Activated gamma-delta T cell treated with Interleukin-2 at 50 U/mL for 16 hours (primary cell): ENCODE measurements at places on chromosomes 16 and 17.

DNA sequence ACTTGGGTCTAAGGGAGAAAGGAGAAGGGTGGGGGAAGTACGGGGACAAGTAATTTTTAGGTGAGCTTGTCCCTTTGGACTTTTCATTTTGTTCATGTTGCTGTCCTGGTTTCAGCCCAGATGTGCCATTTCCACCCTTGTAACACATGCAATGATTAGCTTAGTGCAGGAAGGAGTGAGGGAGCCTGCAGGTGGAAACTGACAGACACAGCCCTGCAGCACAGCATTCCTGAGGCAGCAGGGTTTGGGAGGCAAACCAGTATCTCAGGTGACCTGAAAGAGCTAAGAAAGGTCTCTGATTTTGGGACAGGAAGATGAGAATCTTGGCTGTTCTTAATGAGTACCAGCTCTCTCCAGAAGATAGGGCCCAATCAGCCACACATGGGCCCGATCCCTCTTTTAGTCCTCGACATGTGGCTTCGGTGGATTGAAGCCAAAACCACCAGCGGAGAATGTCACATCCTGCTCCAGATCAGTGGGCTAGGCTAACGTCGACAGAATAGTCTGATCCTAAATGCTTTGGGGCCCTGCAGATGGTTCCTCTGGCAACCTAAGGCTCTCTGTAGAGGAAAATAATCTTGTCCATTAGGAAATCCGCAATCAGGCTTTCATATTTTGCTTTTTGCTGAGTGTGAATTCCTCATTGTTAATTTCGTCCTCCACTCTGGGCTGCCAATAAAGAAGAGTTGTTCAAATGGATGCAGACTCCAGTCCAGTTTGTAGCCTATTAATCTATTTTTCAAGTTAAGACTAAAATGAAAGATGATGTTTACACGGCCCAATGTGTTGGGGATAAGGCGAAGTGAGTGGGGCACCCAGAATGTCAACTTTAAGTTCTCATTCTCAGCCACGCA, 3.8 kb upstream of the RNF157 start:
- no peak for DNase-seq

- no peak for DNase-seq
Observed at GRCh38 chr16:64615630-64616280, 506.1 kb downstream of the CDH11 start.

GRCh38 chr17:31684901-31685300, 174.1 kb downstream of the COPRS start:
- no peak for DNase-seq

DNA sequence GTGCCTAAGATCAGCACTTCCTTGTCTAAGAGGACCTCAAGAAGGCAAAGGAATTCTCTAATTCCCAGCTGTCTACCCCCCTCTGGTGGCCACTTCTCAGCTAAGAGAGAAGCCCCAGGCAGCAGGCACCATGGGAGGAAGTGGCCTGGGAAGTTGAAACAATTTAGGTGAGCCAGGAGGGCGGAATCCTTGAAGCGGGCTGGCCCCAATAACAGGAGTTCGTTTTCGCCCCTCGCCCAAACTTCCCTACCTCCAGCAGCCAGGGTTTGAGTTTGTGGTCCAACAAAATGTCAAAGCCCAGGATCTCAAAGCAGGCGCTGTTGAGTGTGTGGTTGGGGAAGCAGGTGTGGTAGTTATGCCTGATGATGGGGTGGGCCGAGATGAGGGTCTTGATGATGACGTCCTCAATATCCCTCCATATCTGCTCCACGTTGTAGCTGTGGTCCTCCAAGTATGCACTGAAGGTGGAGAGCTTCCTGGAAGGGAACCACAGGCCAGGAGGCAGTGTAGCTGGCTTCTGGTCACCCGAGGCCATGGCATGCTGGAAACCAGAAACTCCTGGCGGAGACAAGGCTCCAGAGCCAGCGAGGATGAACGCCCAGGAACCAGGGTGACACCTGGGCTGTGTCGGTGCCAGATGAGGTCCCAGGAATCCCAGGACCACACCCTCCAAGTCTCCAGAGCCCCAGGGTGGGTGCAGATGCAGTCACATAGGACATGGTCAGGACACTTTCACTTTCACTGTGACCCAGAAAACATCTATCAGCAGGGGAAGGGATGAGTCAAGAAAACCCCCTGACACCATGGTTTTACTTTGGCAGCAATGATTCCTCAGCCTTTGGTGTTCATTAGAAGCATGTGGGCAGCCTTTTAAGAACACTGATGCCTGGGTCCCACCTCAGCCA, 25.6 kb downstream of the TTLL6 start:
- peak; percentile 11 for DNase-seq

- DNase-seq, result no peak
Observed at GRCh38 chr17:74892974-74893911, at the start of gene FADS6. Gene FADS6, minus strand, starts transcription at chr17:74893633. Its CDS starts 38 bp downstream, at chr17:74893595.

DNA sequence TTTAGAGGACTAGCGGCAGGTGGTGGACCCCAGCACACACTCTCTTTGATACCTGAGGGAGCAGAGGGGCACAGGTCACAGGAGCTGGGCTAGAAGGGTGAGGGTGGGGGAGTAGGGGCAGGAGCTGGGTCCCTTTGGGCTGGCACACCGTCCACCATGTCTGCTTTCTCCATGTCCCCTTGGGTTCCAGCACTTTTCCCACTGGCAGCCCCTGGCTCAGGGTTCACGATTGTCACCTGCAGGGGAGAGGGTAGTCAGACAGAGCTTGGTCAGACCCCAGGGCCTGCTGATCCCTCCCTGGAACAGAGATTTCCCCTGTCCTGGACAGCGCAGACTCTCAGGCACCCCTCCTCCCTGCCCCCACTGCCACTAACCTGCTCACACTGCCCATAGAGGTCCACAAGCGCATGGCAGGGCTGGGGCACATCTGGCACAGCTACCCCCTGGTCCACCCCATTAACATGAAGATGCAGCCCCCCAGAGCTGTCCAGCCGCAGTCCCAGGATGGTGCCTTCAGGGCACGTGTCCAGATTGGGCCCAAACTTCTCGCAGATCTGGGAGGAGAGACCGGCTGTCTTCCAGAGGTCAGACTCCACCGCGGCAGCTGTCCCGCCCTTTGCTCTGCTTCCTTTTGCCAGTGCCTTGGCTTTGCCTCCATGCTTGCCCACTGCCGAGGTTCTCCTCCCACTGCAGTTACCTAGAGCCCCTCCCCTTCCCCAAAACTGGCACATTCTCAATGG, 3.1 kb upstream of the GPS2 start:
- DNase-seq, result no peak

DNA sequence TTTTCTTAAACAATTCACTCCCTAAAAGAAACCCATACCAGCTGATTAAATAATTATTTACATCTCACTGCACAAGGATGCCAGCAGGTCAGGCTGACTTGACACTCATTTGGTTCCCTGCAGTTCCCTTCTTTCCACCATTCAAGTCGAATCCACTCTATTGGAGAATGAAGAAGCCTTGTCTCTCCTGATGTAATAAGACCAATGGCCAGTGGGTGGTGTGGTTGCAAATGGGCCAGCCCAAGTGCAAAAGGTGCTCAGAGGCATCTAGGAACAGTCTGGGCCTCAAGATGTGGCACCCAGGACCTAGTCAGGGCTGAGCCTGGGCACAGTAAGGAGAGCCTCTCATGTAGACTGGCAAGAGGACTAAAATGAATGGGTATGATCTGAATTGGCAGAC, 9.3 kb downstream of the C16orf78 start:
- DNase-seq, result no peak

DNA sequence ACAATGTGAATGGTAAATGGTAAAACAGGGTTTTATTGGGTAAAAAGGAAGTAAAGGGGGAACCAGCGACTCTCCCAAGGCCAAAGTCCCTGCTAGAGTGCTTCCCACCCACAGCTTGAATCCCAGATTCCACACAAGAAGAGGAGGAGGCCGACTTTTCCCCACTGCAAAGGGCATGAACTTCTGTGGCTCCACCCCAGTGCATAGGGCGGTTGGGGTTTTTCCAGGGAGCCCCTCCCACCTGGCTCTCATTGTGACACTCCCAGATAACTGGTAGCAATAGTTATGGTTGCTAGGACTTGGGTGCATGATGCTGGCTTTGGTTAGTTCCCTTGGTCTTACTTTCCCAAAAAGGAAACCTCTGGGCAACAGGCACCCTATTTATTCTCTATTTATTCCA, 666.0 kb upstream of the CA10 start:
- no peak for DNase-seq

- DNase-seq, result no peak
Observed at GRCh38 chr17:55341432-55341831, 76.7 kb downstream of the HLF start.

DNA sequence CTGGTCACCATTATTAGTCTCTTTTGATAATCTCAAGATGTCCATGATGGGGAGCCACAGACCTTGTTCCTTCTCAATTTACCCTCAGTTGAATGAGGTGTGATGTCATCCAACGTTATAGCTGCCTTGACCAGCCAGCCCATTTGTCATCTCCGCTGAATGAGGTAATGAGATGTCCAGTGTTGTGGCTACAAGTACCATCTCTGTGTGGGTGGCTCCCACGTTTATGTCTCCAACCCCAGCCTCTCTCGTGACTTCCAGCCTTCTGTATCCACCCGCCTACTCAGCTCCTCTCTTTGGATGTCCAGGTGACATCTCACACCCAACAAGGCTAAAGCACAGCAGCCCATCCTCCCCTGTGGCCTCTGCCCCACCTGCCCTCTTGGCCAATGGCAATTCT, 18.2 kb downstream of the DNAH17 start:
- DNase-seq, result no peak

DNA sequence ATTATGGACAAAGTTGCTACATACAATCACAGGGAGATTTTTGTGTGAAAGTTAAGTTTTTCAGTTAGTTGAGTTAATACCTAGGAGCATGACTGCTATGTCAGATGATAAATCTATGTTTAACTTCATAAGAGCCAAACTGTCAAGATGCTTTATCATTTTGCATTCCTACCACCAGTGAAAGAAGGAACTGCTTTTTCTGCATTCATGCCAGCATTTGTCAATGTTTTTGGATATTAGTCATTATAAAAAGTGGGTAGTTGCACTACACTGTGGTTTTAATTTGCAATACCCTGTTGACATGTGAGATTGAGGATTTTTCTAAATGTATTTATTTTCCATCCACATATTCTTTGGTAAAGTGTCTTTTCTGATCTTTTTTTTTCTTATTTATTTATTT, 434.0 kb upstream of the MON1B start:
- no peak for DNase-seq

GRCh38 chr16:65728167-65728566, 606.3 kb upstream of the CDH11 start:
- DNase-seq, result no peak

- DNase-seq, result no peak
Observed at GRCh38 chr17:61427567-61427966, 24.7 kb upstream of the TBX4 start.

- peak; percentile 12 for DNase-seq
Observed at GRCh38 chr16:71626018-71626857, at the start of gene MARVELD3. Gene MARVELD3, plus strand, starts transcription at chr16:71626184. Its CDS starts 46 bp downstream, at chr16:71626230.

- DNase-seq, result peak; percentile 51
Observed at GRCh38 chr16:75764154-75764768, 38.0 kb upstream of the CPHXL start.

DNA sequence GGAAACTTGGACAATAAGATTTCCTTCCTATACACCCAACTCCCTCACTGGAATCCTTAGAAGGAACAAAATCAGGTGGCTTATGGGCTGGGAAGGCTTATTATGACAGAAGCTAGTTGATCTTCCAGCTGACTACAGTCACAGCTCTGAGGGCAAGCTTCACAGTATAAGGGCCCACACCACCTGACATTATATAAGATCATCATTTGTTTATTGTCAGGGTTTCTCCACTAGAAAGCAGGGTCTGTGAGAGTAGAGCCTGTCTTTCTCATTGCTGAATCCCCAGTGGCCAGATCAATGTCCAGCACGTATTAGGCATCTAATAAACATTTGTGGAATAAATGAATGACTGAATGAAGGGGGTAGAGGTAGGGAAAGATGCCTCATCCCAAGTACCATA, 57.8 kb upstream of the PHOSPHO1 start:
- DNase-seq, result no peak

DNA sequence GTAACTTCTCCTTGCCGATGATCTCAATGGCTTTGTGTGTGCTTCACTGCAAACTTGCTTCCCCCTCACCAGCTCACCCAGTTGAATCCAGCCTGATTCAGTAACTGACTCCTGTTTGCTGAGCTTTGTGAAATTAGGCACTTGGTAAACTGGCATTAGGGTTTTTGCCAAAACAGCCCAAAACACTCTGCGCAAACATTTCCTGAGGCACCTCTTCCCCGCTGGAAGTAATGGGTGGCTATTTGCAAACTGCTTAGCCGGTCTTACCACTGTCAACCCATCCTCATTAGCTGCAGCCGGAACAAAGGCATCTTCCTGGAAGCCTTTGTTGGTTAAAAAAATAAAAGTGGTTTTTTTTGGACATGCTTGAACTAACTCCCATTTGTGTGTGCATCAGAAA, 353.2 kb downstream of the MAF start:
- no peak for DNase-seq

- DNase-seq, result no peak
Observed at GRCh38 chr16:63365649-63366304, 1329.5 kb upstream of the CDH8 start.

GRCh38 chr17:29588562-29589411, 661 bp downstream of the GIT1 start:
- DNase-seq, result peak; percentile 51

GRCh38 chr17:50931144-50931908, 65.2 kb upstream of the TOB1 start:
- peak; percentile 37 for DNase-seq

DNA sequence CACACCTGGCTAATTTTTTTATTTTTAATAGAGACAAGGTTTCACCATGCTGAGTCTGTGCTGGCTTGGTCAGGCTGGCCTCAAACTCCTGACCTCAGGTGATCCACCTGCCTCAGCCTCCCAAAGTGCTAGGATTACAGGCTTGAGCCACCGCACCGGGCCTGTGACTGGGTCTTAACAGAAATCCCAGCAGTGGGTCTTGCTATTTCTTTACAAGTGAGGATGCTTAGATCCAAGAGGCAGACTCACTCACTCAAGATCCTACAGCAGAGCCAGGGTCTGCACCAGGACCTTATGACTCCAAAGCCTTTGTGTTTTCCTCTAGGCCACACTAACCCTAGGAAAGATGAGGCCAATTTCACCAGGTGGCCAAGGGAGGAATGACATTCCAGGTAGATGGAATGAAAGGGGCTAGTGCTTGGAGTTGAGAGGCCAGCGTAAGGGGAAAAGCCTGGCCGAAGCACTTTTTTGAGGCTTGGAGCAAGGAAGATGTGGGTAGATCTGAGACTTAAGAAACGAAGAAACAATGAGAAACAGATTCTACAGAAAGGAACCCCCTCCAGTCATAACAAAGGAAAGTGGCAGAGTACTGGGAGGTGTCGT, 5.7 kb upstream of the STAT5A start:
- DNase-seq, result no peak
